ENCODE measurements at places on chromosomes 6 and 20. TPM values are rescaled to one million over a fixed set of nuclear protein-coding genes. Genes with fewer than 3 reads are reported as not detected.

DNA sequence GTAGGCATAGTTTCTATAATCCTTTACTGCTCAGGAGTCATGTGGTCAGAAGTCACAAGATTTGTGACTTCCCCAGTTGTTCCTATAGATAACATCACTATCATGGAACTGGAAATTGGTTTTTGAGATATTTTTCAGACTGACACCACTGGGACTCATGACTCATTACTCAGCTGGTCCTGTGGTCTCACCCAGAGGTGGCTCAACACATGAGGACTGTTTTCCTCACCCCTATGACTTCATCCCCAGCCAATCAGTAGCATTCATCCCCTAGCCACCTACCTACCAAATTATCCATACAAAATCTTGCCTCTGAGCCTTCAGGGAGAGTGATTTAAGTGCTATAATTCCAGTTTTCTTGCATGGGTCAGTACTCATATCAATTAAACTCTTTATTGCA, 1217.7 kb downstream of the EPHA7 start:
- DNase-seq, result no peak

DNA sequence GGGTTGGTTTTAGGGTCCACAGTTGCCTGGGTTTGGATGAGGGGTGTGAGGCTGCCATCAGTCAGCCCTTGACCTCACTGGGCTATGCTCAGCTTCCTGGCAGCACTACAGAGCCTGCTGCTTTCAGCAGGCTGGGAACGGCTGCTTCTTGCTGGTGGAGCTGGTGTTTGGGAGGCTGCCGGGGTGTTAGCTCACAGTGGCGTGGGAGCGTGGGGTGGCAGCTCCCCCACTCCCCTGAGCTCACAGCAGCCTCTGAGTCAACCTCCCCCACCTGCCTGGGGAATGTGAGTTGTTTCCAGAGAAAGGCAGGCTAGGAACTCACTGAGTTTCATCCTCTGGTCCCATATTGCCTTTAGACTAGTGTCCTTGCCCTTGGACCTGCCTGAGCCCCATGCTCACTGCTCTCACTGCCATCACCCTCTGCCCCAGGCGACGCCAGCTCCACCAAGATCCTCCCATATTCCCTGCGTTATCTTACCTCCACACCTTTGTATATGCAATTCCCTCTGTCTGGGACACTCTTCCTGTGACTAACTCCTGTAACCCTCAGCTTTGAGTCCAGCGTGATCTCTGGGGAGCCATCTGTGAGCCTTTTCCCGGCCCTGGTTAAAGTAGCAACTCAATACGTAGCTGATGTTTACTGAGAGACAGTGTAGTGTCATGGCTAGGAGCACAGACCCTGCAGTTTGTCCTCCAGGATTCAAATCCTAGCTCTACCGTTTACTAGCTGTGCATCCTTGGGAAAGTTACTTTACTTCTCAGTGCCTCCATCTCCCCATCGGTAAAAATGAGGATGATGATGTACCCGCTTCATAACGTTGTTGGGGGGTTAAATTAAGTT, 34.8 kb downstream of the PPP1R16B start:
- no peak for DNase-seq

DNA sequence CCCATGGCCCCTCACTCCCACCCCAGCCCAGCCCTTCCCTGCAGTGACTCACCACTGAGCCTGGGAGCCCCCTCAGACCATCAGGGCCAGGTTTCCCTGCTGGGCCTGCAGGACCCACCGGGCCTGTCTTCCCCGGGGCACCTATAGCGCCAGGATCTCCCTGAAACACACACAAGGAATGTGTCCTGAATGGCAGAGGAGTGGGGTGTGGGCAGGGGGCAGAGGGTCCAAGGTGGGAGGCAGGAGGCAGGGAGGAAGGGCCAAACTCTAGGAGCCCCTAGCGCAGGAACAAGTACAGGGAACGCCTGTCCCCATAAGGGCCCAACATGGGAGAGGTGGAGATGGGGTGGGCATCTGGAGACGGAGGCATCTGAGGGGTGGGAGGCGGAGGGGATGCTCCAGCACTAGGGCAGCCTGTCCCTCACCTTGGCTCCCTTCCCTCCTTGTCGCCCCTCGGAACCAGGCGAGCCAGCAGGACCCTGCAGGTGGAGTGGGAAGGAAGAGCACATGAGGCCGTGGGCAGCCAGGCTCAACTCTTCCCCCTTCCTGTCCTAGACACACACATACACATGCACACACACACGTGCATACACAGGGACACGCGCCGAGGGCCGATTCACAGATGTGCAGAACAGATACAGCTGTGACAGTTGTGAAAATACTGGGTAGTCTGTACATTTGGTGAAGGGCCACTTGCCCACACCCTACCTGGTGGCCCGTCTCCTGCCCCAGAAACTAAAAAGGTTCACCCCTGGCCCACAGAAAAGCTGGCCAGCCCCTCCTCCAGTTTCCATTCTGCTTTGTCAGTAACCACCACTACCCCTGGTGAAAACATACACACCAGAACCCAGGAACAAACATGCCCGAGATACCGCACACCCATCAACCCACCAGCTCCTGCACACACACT, 24.6 kb downstream of the COL11A2 start:
- no peak for DNase-seq

- no peak for DNase-seq
Observed at GRCh38 chr20:20520776-20521175, 152.9 kb downstream of the INSM1 start.

GRCh38 chr6:14986370-14986769, 259.5 kb upstream of the JARID2 start:
- DNase-seq, result no peak

GRCh38 chr6:124090491-124090890, 286.8 kb downstream of the NKAIN2 start:
- DNase-seq, result no peak

Gene TIAM2
- 6.2 TPM for polyA plus RNA-seq

Gene EPPIN
- polyA plus RNA-seq, result not detected

Gene ADISSP
- polyA plus RNA-seq, result 19.3 TPM

Gene BPI
- polyA plus RNA-seq, result not detected

Data from heart left ventricle (tissue), 16 donors.